ENCODE measurements at places on chromosomes 13 and 19. TPM values are rescaled to one million over a fixed set of nuclear protein-coding genes. Genes with fewer than 3 reads are reported as not detected.

Gene ZNF723
- not detected for total RNA-seq

Gene CD22
- 0.22 TPM for total RNA-seq

Gene NEK5
- under 0.01 TPM for total RNA-seq

Gene LILRB5
- total RNA-seq = not detected

Gene NLRP9
- not detected for total RNA-seq

GRCh38 chr19:19259741-19260140, 13.4 kb downstream of the TM6SF2 start:
- DNase-seq = peak; percentile 36

- no peak for DNase-seq
Measured at GRCh38 chr13:23352161-23352560, 81.3 kb downstream of the SACS start.

- DNase-seq = peak; percentile 67
Measured at GRCh38 chr13:26872525-26873385, 112.2 kb upstream of the GPR12 start.

DNA sequence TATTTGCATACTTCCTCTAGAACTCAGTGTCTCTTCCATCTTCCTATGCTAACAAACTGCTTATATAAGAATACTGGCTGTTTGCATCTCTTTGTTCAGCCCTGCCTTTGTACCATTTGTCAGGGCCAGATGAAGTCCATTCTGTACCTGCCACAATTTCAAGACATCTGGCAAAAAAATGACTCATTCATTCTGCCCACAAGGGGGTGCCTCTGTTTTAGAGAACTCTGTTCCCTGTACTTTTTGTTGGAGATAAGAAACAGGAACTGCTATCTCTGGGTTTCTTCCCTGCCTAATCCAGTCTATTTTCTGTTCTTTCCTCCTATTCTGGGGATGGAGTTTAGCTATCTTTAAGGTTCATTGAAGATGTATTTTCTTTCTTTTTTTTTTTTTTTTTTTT, 23.0 kb downstream of the ZNF568 start:
- DNase-seq = peak; percentile 4

DNA sequence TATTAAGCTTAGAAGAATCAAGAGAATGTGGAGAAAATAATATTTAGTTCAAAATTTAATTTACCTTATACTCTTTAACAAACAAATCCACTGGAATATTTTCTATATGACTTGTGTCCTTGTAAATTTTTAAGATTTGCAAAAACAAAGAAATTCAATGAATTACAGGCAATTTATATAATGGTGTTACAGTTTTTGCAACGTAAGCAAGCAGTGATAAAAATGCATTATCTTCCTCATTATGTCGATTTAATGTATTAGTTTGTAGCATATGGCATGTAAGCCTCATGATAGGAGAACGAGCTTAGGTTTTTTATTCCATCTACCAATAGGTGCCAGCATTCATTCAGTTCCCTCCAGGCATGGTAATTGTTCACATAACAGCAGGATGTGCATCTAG, 100.0 kb upstream of the PCDH9 start:
- DNase-seq = no peak

DNA sequence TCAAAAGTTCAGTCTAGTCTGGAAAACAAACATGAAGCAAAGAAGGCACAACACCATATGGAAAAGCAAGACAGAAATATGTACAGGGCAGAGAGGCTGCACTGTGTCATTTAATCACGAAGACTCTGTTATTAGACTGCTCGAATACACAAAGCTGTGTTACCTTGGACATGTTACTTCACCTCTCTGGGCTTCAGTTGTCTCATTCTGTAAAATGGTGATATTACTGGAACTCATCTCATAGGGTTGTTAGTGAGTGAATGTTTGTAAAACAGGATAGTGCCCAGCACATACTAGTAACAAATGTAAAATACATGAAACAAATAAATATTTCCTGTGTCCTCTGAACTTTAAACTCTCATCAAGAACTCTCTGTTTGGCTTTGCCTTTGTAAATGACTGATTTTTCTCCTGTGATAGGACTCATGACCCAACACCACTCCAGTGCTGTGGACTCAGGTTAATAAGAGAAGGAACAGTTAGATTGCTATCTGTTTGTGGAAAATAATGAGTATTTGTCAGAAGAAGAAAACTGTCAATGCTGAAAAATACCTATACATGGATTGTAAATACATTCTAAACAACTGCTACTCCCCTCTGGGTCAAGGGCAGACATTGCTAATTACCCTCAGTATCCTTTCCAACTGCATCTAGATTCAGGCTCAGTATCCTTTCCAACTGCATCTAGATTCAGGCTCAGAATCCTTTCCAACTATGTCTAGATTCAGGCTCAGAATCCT, 62.3 kb downstream of the ZIC5 start:
- DNase-seq = no peak

GRCh38 chr13:92158346-92158745, 759.9 kb downstream of the GPC5 start:
- DNase-seq = no peak

DNA sequence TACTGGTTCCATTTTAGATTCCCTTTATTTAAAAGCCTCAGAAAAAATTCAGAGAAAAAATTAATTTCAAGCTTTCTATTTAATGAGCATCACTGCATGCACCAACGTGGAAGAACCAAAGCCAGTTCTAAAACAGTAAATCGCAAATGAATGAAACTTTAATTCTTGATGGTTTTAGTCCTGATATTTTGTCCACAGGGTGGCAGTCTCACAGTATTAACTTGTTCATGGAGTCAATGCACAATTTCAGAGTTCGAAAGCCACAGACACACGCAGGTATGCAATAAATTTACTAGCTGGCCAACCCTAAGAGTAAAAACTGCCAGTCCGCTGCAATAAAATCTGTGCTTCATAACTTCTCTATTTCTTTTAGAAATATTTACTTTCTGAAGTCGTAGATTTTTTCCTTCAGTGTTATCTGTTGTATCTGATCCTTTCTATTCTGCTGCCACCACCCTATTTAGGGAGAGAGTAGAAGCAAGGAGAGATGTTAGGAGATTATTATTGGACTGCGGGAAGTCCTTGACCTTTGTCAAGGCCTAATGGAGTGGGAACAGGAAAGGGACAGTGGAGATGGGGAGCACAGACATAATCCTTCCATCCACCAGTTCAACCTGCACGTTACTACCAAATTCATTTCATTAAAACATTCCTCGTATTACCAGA, 7.0 kb upstream of the WBP4 start:
- peak; percentile 65 for DNase-seq

DNA sequence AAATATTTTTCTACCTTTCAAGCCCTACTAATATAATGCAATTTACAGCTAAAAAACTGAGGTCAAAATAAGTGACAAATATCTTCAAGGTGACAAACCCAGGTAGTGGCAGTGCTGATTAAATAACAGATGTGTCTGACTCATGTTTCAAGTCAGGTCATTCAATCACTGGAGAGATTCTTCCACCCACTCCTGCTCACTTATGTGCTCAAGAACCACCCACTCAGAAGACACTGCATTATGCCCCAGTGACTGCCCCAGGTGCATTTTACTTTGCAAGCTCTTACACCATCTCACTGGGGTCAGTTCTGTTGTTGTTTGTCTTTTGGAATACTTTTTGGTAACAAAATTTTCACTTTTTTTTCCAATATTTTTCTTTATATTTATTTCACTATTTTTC, 2.2 kb downstream of the ZNF100 start:
- DNase-seq = no peak

DNA sequence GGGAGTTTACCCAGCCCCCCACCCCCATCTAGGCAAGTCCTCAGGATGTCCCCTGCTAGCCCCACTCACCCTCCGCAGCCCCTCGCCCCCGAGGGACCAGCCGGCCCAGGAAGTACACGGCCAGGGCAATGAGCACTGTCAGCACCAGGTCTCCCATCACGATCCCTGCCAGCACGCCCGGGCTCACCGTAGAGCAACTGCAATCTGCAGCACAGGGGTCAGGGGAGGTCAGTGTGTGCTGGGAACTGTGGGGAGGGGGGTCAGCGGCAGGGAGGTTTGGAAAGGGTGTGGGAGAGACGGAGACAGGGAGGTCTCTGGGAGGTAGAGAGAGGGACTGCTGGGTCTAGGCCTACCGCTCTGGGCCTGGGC, 734 bp downstream of the TYROBP start:
- DNase-seq = no peak

GRCh38 chr13:55160867-55161266, 1979.9 kb upstream of the PRR20A start:
- DNase-seq = no peak

DNA sequence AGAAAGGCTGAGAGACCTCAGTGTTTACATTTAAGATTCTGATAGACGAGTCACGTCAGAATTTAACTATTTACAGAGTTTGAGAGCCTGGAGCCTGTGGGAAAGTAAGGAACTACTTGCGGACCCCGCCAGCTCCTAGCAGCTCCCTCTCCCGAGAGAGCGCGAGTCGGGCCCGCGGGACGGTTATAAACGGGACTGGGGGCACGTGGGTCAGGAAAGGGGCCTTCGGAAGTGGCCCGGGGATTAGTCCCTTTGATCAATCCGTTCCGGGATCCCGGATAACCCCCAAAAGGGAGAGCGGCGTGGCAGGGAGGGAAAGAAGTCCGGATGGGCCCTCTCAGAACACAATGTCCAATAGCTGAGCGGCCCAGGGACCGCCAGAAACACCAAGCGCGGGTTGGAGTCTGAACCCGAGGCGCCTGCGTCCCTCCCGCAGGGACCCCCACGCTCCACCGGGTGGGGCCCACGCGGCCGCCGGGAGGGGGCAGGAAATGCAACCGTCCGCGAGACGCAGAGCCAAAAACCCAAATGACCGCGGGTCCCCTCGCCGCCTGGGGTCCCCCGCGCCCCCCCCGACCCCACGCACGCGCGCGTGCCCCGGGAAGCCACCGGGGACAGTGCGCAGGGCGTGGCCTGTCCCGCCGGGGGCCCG, 3.6 kb downstream of the ZIC5 start:
- DNase-seq = no peak

GRCh38 chr13:42333613-42334328, 61.8 kb downstream of the AKAP11 start:
- DNase-seq = peak; percentile 70
